Esophagus squamous epithelium (tissue), 5 donors: ENCODE measurements at places on chromosomes 7 and 10.

DNA sequence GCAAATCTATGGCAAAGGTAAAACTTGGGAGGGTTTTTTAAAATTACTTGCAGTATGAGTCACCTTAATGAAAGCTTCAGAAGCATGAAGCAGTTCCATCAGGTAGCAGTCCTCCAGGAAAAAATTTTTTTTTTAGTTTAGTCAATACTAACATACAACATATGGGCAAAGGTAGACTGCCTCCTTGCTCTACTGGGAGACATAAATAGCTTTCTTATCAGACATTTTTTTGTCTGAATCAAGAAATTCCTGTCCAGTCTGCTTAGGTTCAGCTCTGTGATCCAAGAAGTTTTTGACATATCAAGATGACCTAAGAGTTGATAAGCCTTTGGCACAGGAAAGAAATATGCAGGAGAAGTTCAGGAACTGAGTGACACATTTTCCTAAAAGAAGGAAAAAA is 171.5 kb upstream of the TCF7L2 start:
- no peak for DNase-seq

DNA sequence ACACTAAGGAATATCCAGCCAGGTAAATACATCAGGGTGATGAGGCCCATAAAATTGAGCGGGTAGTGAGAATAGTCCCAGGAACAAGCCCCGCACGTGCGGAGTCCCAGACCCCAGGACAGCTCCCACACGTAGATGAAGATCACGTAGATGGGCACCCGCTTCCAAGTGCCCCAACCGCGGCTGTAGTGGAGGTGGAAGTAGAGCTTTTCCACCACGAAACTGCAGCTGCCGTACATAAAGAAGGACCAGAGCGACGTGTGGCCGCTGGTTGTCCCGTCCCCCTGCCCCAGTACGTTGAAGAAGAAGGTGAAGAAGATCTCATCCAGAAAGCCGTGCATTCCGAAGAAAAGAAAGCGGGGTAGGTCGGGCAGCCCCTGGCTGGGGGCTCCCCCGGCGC is 948 bp downstream of the TMEM229A start:
- DNase-seq = no peak

- no peak for DNase-seq
Observed at GRCh38 chr7:71171476-71171875, 39.5 kb downstream of the GALNT17 start.

DNA sequence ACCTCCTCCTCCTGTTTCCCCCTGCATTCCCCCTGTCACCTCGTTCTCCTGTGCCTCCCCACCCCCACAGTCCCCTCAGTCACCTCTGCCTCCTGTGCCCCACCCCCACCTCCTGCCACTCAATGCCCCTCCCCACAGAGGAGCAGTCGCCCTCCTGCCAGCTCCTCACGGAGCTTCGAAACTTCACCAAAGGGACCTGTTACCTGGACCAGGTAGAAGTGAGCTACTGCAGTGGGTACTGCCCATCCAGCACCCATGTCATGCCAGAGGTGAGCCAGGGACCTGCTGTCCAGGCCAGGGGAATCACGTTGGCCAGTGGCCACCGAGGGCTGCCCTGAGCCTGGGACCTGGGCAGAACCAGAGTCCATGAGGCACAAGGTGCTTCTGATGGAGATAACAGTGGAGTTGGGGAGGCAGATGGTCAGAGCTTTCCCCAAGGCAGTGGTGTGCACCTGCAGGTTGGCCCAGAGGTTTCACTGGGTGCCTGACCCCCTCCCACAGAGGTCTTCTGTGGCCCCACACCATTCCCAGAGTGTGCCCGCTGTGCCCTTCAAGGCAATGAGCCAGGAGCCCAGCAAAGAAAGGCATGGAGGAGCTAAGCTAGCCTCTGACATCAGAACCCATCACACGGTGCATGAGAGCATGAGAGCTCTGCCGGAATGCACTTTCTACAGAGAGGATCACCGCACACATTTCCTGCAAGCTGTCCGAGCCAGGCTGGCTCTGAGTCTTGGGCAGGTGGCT is 7.0 kb upstream of the ZNF862 start:
- DNase-seq = no peak

GRCh38 chr7:158966780-158967390 is 110.5 kb downstream of the DYNC2I1 start:
- DNase-seq = no peak

DNA sequence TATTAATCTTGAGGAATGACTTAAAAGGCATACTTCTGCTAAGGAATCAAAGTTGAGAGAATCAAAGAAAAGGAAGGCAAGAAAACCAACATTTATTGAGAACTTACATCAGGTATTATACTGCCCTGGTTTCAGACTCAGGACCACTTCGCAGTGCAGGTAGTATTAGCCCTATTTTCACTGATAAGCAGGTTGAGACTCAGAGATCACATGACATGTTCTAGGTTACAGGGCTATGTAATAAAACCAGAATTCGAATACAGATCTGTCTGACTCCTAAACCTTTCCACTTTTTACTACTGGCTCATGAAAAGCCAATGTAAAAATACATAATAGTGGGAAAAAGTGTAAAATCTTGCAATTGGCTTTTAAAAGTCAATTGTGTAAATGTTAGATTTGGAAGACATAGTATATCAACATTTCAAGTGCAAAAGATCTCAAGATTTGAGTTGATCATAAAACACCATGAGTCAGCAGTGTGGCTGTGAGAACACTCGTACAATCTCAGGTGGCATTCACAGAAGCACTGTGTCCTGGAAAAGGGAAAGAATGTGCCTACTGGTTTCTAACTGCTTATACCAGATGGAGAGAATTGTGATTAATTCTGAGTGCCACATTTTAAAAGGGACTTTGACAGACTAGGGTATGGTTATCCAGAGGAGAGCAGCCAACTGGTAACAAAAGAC is 195.8 kb upstream of the MKLN1 start:
- no peak for DNase-seq

- DNase-seq = no peak
Observed at GRCh38 chr10:12484002-12484918, 134.9 kb downstream of the CAMK1D start.

DNA sequence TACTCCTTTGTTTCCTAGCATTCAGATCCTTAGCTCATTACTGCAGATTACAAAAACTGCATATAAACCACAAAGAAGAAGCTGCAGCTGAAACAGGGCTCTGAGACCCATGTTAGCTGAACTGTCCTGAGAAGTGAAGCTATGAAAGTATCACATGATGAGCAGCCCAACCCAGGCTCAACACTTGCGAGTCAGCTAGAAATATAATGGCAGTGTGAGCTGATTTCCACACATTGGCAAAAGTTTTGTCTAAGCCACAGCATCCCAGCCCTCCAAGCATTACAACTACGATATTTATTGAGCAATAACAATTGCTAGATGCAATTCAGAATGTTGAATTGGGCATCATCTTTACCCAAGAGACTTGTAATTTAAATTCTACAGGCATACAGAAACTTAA is 34.5 kb upstream of the SKAP2 start:
- no peak for DNase-seq

DNA sequence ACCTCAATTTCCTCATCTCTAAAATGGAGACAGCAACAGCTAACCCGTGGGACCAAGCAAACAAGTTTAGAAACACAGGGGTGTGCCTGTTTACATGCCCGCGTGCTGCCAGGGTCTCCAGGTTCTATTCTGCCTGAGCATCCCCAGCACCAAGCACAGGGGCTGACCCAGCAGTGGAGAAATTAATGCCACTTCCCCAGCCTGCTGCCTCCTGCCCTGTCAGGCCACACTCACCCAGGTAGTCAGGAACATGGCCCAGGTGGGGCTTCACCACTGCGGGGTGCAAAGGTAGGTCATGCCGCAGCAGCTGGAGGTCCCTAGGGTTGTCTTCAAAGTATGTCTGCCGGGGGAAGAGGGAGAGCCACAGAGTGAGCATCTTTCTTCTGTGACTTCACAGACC is 5.8 kb downstream of the DDX56 start:
- DNase-seq = no peak

GRCh38 chr7:41715000-41715399 is 12.1 kb upstream of the INHBA start:
- no peak for DNase-seq

DNA sequence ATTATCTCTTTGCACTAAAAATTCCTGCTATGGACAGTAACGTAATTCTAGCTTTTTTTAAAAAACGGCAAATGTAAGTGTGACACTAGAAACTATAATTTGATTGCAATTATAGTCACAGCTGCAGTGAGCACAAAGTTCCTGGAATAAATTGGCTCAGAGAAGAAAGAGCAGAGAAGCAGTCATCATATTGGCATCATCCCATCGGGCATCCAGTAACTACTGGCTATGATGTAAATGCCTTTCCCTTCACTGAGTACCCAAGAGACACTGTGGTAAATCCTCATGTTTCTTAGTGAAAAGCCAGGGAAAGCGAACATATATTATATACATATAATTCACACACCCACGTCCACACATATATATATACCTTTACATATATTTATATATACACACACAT is 43.6 kb downstream of the PIP4K2A start:
- DNase-seq = no peak

DNA sequence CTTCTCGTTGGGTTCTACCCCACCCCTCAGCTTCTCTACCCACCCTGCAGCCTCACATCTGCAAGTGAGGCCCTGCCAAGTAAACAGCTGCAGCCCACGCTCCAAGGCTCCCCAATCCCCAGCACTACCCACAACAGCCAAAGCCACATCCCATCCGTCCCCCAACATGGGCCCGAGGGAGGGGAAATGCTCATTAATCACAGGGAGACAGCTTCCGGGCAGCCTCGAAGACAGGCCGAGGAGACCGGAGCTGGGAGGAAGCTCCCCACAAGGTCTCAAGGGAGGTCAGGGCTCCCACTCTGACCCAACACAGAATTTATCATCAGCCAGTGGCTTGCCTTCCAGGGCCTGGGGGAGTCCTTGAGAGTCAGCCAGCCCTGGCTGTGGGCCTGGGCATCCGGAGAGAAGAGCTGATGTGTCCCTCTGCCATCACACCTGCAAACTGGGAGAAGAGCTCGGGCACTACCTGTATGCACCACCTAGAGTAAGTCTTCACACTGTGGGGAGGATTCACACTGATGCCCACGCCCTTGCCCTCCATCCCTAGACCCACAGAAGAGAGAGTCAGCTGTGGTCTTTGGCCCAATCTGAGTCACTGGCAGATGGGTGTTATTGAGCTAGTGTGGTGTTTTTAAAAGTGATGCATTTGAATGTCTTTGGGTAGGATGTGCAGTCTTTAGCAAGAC is 115.5 kb upstream of the ZMIZ1 start:
- DNase-seq = no peak

GRCh38 chr10:113058523-113059370 is 108.7 kb downstream of the TCF7L2 start:
- DNase-seq = no peak

DNA sequence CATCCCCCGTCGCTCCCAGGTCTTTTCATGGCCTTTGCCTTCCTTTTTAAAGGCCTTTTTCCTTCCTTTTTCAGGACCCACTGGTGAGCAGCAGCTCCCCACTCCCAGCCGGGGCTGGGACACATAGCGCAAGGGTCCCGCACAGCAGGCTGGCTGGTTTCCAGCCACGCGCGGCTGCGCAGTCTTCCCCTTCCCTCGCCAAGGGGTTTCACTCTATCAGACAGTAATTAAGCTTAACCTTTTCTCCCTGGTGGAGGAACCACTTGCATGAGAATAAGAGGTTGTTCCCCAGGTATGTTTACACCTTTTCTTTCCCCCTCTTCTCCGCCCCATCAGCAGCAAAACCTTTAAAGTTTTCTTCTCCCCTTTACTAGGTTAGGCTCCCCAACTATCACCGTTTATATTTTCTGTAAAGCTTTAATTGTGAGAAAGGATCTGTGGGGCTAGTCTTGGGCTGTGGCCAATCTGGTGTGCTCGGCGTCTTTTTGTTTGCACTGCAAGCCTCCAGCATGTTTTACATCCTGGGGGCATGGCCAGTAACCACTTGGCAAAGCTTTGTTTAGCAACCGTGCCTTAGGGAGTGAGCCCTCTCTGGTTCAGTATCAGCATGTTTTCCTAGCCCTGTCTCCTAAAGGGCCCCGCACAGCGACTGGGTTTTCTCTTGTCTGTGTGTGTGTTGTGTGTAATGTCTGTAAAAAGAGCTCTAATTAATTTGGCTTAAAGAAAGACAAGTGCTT is 219.6 kb downstream of the PHF14 start:
- DNase-seq = no peak

DNA sequence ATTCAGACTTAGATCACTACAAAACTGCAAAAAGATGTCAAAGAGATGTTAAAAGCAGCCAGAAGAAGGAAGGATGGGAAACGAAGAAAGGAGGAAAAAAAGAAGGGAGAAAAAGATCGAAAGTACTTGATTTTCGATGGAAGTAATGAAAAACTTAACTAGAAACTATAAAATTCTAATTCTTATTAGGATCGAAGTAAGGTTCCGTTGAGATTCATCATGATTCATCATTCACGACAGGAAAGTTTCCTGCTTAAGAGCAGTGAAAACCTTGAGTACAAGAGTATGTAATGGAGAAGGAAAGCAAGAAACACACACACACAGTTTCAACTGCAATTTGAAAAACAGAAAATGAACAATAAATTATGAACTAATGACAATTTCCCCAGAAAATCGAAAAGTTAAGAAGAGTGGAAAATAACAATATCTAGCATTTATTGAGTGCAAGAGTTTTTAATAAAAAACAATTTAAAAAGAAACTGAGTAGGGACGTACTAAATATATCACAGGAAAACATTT is 1.1 kb upstream of the ING3 start:
- DNase-seq = no peak

DNA sequence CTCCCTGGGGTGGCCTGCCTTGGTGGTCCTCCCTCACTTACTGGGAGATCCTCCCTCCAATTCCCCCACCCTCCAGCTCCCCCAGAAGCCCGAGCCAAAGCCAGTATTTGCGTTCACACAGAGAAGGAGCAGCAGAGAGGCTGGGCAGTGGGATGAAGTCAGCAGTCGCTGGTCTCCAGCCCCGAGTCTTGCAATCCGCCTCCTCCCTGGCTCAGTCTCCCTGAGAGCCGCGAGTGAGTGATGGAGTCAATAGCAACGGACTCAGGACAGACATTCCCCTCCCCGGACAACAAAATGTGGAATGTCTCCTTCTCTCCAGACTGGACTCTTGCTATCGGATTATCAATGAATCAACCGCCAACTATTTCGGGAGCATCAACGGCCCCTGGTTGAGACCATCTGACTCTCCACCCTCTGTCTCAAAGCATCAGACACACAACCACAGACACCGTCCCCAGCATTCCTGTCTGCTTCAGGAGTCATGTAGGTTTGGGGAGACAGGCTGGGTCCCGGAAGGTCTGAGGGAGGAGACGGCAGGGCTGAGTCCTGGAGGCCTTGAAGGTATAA is 178.4 kb downstream of the SH3PXD2A start:
- no peak for DNase-seq

- DNase-seq = no peak
Observed at GRCh38 chr10:88657901-88658300, 6.3 kb upstream of the LIPF start.

DNA sequence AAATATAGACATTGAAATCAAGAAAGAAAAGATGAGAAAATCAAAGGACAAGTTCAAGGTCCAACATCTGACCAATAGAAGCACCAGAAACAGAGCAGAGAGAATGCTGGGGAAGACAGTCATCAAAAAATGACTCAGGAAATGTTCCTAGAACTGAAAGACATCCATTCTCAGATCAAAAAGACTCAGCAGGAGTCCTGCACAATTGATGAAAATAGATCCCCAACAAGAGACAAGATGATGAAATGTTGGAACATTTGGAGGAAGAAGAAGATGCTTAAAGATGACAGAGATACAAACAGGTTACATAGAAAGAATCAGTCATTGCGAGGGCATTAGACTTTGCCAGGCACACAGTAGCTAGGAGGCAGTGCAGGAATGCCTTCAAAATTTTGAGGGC is 30.0 kb upstream of the EIF5AL1 start:
- no peak for DNase-seq

GRCh38 chr7:67387851-67388250 is 391.2 kb downstream of the TYW1 start:
- DNase-seq = no peak
